ENCODE measurements at places on chromosomes 3 and 15.

DNA sequence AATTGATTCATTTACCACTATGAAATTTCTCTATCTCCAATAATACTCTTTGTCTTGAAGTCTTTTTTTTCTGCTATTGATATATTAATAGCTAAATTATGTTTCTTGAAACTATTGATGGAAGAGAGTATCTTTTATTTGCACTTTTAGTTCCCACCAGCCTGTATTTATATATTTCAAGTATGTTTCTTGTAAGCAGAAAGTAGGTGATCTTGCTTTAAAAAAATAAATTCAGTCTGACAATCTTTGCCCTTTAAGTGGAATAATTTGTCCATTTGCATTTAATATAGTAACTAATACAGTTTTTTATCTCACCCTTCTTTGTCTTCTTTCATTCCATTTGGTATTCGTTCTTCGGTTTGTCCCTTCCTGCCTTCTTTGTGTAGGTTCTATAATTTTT, 790.5 kb downstream of the MCTP2 start:
- no peak for DNase-seq

DNA sequence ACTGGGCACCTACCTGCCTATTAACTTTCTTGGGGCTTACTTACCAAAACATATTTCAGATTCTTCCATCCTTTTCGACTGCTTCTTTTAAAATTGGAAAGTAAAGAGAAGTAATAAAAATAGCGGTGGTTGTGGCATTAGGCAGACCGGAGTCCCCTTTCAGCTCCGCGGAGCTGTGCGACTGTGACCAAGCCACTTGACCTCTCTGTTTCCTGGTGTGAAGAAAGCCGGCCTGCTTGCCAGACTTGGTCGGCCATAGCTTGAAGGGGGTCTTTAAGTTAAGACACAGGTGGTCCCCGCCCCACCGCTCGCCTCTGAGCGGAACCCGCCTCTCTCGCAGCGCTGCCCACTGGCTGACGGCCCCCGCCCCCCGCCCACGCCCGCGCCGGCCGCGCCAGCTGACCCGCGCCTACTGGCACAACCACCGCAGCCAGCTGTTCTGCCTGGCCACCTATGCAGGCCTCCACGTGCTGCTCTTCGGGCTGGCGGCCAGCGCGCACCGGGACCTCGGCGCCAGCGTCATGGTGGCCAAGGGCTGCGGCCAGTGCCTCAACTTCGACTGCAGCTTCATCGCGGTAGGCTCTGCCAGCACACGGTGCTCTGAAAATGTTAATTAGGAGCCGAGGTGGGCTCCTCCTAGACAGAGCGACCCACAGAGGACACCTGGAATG, 18.3 kb downstream of the NOX5 start:
- DNase-seq, result no peak

DNA sequence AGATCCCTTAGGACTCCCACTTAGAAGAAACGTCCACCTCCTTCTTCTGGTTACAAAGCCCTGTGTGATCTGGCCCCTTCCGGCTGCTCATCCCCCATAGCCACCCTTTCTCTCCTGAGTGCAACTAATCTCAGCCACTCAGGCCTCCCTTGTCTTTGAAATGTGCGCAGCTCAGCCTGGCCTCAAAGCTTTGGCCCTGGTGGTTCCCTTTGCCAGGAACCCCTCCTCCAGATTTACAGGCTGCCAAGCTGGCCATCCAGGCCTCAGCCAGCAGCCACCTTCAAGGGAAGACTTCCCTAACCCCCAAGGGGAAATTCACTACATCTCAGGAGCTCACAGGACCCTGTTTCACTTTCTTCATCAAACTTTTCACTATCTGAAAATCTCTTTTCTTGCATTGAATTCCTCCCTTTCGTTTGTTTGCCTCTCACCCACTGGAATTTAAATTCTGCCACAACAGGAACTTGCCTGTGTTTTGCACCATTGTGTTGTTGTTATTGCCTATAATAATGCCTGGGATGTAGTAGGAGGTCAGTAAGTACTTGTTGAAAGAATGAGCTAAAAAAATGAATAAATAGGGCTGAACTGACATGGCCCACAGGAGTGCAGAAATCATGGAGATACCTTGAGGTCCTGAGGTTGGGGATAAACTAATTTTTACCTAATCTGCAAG, 109.5 kb upstream of the PFN2 start:
- DNase-seq, result no peak

GRCh38 chr3:143002083-143002712, 828 bp downstream of the U2SURP start:
- DNase-seq, result peak; percentile 43

DNA sequence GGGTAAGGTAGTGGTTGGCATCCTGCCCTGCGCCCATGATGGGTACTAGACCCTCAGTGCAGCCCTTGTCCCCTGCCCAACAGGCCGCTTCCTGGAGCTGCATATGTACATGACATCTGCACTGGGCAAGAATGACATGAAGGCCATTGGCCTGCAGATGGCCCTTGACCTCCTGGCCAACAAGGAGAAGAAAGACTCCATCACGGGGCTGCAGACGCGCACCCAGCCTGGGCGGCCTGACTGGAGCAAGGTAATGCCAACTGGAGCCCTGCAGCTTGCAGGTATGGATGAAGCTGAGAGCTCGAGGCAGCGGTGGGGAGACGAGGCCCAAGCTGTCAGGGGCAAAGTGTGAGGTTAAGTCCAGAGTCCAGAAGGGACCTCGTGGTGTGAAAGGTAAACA, 40.8 kb downstream of the NOX5 start:
- no peak for DNase-seq

- no peak for DNase-seq
These were observed 45.7 kb downstream of the TGM4 start for GRCh38 chr3:44920081-44920480.

DNA sequence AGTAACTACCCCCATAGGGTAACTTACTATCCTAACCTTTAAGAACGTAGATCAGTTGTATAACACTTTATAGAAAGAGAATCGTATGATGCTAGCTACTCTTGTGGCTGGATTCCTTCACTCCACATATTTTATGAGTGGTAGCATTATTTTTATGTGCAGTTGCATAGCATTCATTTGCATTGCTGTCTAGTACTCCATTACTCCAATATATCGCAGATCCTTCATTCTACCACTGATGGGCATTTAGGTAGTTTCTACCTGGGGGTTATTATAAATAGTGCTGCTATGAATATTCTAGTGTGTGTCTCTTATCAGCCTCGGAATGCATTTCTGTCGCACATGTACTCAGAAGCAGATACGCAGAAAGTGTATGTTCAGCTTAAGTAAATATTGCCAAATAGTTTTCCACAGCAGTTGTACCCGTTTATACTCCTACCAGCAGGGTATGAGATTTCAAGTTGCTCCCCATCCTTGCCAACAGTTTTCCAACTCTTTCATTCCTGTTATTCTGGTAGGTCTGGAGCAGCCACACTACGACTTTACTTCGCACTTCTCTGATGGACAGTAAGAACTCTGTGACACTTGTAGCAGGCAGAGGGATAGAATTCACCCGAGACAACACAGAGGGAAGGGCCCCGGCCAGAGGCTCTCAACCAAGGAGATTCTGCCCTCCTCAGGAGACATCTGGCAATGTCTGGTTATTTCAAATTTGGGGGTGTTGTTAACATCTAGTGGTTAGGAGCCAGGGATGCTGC, 9.8 kb upstream of the VGLL4 start:
- no peak for DNase-seq

DNA sequence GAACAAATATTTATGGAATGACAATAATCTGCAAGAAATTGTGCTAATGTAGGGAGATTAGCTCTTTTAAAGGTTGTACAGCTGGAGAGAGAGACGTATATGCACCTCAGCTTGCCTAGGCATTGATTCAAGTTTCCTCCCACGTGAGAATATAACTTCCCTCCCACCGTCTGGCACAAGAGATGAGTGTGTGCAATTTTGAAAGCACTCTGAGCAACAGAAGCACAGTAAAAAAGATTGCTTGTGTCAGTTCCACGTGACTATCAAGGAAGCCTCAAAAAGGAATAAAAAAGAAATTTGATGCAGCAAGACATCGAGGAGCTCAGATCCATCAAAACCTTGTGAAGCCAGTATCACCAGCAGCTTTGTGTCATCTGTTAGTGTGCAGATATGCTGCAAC, 435.3 kb downstream of the TUSC7 start:
- peak; percentile 3 for DNase-seq

DNA sequence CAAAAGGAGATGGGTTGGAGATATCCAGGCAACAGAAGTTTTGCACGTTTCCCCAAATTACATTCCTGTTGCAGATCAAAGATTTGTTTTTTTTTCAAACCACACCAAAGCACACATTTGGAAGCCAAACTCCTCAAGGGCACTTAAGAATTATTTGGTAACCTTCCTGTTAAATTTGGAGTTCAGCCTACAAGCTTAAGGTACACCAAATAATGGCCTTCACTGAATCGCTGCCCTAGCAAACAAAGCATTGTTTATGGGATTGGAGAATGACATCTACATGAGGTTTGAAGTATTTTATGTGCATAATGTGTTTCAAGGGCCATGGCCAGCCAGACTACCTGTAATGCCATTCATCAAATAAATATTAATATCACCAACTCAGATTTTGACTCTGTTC, 357.9 kb downstream of the RORA start:
- no peak for DNase-seq

GRCh38 chr3:117763561-117763960, 1054.0 kb downstream of the TUSC7 start:
- DNase-seq, result no peak

DNA sequence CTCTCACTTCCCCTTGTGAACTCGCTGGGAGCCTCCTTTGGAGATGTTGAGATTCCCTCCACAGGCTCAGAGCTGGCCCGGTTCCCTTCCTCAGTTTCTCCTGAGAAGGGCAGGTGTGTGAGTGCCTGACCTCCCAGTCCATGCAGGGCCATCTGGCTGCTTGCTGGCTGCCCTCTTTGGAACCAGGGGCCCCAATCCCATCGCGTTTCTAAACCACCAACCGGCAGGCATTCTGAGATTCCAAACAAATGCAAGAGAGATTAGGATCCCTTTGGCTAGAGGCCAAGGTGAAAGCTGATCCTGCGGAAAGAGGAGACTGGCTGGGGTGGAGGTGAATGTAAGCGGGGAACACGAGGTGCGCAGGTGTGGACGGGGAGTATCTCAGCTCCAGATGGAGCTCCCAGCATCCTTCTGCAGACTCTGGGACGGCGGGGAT, 2.9 kb upstream of the PRRT3 start:
- no peak for DNase-seq

- DNase-seq, result peak; percentile 71
These were observed 8.9 kb upstream of the SEMA5B start for GRCh38 chr3:123036352-123037014.

GRCh38 chr15:40306908-40307307, 827 bp downstream of the PLCB2 start:
- no peak for DNase-seq

- DNase-seq, result no peak
These were observed 51.9 kb upstream of the PFN2 start for GRCh38 chr3:150022381-150023238.

Measured in suppressor macrophage treated with lipopolysaccharide for 4 hours (primary cell).